ENCODE measurements at places on chromosomes 11 and 22.

GRCh38 chr11:116072601-116073410, 568.6 kb upstream of the CADM1 start:
- DNase-seq: no peak

DNA sequence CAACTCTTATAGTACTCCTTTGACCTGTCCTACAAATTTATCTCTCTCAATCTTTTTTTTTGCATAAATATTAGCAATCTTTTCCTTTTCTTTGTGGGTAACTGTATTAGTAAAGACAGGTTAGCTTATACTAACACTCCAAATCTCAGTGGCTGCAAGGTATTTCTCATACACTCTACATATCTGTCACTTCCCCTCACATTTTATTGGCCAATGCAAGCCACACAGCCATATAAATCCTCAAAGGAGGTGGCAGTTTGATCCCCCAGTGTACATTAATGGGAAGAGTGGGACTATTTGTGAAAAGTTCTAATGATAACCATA, 42.6 kb upstream of the EED start:
- DNase-seq: no peak

DNA sequence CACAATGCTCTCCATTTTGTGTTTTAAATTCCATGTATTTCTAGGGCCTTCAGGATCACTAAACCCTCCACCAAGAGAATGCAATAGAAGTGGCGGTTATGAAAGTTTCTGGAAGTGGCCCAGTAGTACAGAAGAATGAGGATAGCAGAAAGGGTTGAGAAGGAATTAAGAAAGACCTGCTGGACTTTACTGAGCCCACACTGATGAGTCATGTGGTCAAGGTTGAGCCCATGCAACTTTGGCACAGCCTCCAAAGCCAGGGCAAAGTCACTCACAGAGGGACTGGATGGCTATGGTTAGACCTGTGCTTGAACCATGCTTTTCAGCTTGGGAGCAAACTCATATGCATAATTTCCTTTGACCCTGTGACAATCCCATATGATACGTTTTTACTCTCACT, 102.9 kb upstream of the PLET1 start:
- no peak for DNase-seq

- DNase-seq: peak; percentile 15
Measured at GRCh38 chr22:38657045-38657909, 839 bp downstream of the CBY1 start.

- no peak for DNase-seq
Measured at GRCh38 chr11:48154151-48154550, 62.5 kb upstream of the OR4B1 start.

DNA sequence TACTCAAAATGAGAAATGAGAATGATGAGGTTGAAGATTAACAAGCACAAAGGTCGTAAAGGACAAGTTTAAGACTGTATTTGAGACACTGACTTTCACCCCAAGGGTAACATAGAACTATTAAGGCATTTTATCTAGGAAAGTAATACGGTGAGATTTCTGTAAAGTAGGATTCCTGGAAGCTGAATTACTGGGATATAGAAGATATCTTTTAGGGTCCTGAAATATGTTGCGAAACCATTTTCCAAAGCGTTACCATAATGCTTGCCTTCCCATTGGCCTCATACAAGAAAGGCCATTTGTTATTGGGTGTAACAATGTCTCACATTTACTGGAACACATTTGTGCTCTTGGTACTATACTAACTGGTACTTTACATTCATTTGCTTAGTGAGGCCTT, 1185.9 kb upstream of the TENM4 start:
- DNase-seq: no peak

DNA sequence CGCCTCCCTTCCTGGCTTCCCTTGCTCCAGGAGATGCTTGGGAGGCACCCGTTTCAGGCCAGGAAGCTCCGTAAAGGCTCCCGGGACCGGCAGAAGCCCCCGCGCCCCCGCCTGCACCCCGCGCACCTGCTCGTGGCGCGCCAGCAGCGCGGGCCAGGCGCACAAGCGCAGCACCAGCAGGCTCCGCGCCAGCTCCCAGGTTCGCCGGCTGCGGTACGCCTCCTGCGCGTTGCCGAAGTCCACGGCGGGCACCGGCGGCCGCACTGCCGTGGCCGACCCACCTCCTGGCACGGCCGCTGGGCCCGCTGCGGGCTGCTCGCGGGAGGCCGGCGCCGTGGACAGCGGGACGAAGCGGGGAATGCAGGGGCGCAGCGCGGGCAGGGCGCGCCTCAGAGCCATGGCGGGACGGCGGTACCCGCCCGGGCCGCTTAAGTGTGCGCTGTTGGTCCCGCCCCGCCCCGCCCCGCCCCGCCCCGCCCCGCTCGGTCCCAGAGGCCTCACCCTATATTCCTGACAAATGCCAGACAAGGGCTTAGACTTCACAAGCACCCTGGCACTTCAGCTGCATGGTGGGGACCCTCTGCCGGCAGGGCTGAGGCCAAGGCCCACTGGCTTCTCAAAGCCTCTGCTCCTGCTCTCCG, at the start of gene PRODH:
Gene PRODH (minus strand): TSS at position 405 of the 641 bp plus-strand sequence. CDS start 6 bp downstream, at position 399.
- no peak for DNase-seq

- DNase-seq: peak; percentile 64
Measured at GRCh38 chr22:37316875-37317371, 34.6 kb downstream of the CYTH4 start.

Data from activated T-cell treated with anti-CD3 and anti-CD28 coated beads for 24 hours (primary cell).